RWPE2 (cell line): ENCODE measurements at places on chromosomes 2 and 18.

- no peak for DNase-seq
These were observed 75.5 kb downstream of the ANTXR1 start for GRCh38 chr2:69088466-69088865.

- peak; percentile 52 for DNase-seq
These were observed 77.1 kb downstream of the SFXN5 start for GRCh38 chr2:72994282-72994990.

DNA sequence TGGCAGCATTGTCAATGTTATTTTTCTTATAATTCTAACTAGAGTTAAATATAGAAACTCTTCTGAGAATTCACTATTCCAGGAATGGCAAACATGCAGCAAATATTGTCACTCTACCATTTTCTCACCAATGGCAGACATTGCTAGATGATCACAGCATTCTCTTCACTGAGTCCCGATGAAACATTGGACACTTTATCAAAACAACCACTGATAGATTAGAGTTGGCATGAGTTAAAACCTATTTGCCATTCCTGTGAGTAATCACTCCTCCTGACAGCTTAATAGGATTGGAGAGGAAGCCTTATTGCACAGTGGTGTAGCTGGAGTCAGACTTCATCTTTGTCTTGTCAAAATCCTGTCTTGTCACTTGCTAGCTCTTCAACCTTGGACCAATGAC, 163.9 kb upstream of the THUMPD2 start:
- DNase-seq = no peak

DNA sequence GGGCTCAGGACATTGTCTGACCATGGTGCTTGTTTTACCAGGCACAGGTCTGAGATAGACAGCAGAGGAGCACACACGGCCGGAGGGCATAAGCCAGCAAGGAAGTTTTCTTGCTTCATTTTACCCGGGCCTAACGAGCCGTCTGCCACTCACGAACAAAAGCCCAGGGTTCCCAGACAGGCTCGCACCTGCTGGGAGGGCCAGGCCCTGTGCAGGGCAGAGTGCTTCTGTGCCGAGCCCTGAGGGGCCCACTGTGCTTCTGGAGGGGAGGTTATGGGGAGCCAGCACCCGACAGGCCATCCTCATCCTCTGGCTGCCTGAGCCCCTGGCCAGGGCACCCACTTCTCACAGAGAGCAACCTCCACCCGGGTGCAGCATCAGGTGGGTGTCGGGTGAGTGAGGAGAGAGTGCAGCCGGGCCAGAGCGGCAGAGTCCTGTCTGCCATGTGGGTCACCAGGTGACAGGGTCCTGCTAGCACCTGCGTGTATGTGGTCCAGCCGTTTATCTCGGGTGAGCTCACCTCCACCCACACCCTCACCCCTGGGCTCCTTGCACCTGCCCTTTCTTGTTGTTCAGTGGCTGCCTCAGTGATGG, 297.9 kb downstream of the NDUFA10 start:
- DNase-seq = peak; percentile 45

- DNase-seq = no peak
These were observed 14.0 kb downstream of the TNS1 start for GRCh38 chr2:217988840-217989204.

DNA sequence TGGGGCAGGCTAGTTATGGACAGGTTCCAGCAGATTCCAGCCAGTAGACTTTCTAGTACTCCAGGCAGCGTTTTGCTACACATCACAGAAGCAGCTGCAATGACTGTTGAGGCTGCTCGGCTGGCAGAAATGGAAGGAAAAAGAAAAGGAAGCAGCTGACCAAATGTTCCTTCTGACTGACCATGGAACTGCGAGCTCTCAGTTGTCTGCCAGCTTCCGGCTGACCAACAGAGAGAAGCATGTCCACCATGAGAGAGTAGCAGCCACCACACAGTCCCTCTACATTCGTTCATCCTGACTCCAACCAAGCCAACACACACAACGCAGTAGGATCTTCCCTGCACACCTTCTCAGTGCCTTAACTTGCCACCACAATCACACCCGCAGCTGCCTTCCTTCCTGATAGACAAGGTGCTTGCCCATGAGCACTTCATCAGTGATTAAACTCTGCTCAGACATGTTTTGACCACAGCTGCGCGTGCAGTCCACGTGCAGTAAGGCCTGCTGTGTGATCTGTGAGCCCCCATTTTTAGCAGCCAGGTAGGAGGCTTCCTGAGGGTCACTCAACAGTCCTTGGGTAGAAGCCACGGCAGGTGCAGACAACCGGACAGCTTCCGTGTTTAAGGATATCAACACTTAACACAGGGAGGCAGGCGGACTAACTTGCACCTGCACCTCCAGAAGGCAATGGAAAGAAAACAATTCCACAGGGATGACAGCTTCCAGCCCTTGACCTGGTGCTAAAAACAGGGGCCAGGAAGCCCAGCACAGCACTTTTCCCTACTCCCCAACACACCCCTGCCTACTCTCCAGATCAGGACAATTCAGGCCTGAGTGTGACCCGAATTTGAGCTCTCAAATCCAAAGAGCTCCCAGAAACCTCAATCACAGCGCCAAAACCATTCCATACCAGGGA, 996 bp downstream of the TGFBRAP1 start:
- no peak for DNase-seq

DNA sequence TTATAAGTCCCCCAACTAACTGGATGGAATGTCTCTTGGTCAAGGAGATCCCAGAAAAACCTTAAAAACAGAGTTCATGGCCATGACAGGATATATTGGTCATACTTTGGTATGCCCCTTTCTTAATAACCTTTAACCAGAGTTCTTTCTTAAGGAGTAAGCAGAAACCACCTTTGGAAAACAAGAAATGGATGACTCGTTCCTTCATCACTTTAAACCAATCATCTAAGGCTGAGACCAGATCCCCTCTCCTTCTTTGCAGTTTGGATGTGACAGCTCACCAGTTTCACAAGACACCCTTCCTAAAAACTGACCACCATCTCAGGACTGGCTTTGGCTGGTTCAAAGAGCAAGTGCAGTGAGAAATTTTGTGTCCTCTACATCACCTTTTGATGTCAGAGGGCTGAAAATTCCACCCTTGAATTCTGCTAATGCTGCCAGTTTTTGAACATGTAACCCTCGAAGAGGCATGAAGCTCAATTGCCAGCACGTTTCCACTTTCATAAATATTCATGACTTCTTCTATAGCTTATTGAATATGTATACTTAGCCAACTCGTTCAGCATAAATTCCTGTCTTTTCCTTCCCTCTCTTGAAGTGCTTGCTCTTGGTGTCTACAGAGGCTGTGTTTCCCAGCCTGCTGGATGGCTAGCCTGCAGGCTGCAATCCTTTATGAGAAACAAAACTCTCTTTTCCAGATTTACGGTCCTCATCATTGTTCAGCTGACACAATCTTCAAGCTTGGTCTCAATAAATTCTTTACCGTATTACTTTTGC, 1323.5 kb upstream of the TMEFF2 start:
- no peak for DNase-seq

DNA sequence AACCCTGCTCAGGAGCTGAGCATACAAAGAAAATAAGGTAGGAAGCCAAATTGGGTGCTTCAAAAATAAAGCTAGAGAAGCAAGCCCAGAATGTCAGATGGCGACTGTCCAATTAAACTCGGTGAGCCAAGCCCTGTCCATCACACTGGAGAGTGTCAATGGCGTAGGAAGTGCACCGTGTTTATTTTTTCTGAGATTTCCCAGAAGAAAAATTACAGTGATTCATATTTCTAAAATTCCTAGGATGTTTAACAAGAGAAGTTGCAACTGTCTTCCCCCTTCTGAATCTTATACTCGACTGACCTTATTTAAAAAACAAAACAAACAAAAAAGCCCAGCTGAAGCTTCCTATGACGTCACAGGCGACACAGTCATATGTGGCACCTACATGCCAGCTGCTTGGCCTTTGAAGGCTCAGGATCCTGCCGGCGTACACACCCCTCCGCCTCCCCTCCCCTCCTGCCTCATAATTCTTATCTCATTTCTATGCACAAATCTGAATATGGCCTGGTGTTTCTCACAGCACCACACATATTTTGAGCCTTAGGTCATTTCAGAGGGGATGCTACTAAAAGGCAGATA, 60.8 kb downstream of the MBP start:
- DNase-seq = no peak

GRCh38 chr2:46850742-46851141, 64.9 kb downstream of the MCFD2 start:
- DNase-seq = peak; percentile 82

DNA sequence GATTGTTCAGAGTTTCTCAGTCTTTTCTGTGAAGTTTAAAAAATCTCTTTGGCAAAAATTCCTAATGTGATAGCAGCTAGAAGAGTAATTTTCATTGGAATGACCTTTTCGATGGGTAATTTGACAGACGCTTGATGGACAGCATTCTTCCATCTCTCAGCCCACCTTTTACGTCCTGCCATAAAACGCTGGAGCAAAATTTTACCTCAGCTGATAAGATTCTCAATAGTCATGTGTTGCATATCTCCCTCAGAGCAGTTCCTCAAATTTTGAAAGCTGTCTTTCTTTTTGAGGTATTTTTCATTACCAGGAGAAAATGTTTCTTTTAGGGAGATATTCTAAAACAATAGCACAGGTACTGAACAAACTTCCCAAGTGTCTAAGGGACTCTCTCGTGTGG, 441.4 kb downstream of the PARD3B start:
- no peak for DNase-seq

- no peak for DNase-seq
These were observed 290.7 kb upstream of the DDX18 start for GRCh38 chr2:117523711-117524238.

DNA sequence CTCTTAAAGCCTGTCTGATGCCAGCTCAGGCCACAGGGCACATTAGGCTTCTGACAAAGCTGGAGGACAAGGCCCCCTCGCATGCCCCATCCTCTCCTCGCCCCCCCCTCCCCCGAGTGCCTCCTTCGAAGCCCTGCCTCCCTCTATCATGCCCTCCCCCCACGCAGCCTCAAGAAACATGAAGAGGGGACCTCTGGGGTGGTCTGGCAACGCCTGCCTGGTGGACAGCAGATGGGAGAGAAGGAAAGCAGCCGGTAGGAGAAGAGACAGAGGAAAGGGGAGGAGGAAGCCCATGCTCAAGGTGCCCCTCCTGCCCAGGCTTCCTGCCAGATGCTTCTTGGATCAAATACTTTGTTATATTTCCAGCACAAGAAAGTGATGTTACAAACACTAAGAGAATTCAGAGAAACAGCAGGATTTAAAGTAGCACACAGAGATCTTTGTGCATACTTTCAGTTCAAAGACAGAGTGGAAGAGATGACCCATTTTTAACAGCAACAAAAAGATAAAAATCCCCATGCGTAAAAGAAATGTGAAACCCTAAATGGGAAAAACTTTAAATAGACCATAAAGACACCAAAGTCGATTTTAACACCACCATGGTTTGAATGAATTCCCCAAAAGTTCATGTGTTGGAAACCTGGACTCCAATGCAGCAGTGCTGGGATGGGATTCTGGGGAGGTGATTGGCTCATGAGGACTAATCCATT, 19.0 kb downstream of the BOK start:
- no peak for DNase-seq

- DNase-seq = no peak
These were observed 124.7 kb upstream of the CAPN13 start for GRCh38 chr2:30931841-30932407.

- no peak for DNase-seq
These were observed 249.1 kb upstream of the SIX2 start for GRCh38 chr2:45258311-45258710.

- no peak for DNase-seq
These were observed 941 bp downstream of the ZAP70 start for GRCh38 chr2:97714084-97714949.

- DNase-seq = no peak
These were observed 27.1 kb downstream of the SEPTIN10 start for GRCh38 chr2:109586687-109587086.

DNA sequence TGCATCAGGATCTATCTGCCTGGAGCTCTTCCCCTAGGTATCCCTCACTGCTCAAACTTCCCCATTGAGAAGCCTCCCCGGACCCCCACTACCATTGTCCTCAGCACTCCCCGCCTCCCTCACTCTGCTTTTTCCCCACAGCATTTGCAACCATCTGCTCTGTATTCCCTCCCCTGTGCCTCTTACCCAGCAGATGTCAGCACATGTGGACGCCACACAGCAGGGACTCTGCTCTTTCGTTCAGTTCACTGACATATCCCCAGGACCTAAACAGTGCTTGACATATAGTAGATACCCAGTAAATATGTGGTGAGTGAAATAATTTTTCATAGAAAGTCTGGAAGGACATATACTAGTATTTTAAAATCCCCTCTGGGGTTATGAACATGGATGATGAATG, 101.1 kb downstream of the TMEM247 start:
- DNase-seq = no peak

- DNase-seq = no peak
These were observed 70.5 kb upstream of the PPP1CB start for GRCh38 chr2:28681158-28681571.

- no peak for DNase-seq
These were observed 85.5 kb downstream of the TGOLN2 start for GRCh38 chr2:85242321-85242720.

- no peak for DNase-seq
These were observed 15.2 kb downstream of the TSPYL6 start for GRCh38 chr2:54240515-54241469.

GRCh38 chr18:64983497-64984238, 767.1 kb upstream of the CDH7 start:
- DNase-seq = no peak

GRCh38 chr2:152440049-152440448, 105.1 kb downstream of the FMNL2 start:
- DNase-seq = no peak

GRCh38 chr18:12645254-12645653, 12.7 kb downstream of the SPIRE1 start:
- no peak for DNase-seq

DNA sequence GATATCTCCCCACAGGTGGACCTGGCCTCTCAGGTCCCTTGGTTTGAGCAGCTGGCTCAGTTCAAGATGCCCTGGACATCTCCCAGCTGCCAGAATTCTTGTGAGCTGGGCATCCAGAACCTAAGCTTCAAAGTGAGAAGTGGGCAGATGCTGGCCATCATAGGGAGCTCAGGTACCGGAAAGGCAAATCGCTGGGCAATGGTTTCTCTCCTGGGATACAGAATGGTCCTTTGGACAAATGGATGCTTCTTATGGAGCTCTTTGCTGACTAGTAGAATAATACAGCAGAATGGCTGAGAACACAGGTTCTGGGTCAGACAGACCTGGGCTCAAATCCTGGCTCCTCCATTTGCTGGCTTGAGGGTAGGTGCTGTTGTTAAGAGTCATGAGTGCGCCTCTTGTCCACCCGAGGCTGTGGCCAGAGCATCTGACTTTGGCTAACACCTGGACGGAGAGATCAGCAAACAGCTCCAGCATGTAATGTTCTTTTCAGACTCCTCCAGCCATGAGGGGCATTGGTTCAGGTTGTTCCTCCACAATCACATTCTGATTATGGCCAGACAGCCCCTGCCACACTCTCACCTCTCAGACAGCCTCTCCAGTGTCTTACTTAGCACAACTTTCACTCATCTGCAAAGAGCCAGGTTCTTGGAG, 7.5 kb downstream of the ABCG8 start:
- no peak for DNase-seq

GRCh38 chr18:46622999-46623398, 34.0 kb downstream of the LOXHD1 start:
- DNase-seq = no peak
